A549 treated with dexamethasone at 1 μM for 4 hours (cell line): ENCODE measurements at places on chromosomes 6 and 20. TPM values are rescaled to one million over a fixed set of nuclear protein-coding genes. Genes with fewer than 3 reads are reported as not detected.

Gene RNF217
- 4.2 to 7.1 TPM (median 6.8 TPM) in 5 replicates for total RNA-seq

Gene LAMA4
- 1.3 to 1.9 TPM (median 1.4 TPM) in 5 replicates for total RNA-seq

Gene DAAM2
- 0.13 to 0.25 TPM (median 0.21 TPM) in 5 replicates for total RNA-seq

Gene FAM209A
- 0.33 to 0.65 TPM (median 0.37 TPM) in 5 replicates for total RNA-seq

Gene SLC35D3
- 0.04 to 0.07 TPM (median 0.06 TPM) in 5 replicates for total RNA-seq

Gene FAM217B
- total RNA-seq: 6.1 to 8.0 TPM (median 7.0 TPM) in 5 replicates

Gene RNF182
- total RNA-seq: 2.9 to 3.6 TPM (median 3.4 TPM) in 5 replicates

Gene DCDC2
- 2.4 to 3.2 TPM (median 2.7 TPM) in 5 replicates for total RNA-seq

Gene PCED1A
- total RNA-seq: 16.9 to 28.7 TPM (median 26.2 TPM) in 5 replicates

Gene SLC22A2
- 0.04 to 0.15 TPM (median 0.06 TPM) in 3 of 5 replicates, not detected in the others for total RNA-seq

Gene SSTR4
- 0.43 to 1.1 TPM (median 0.64 TPM) in 5 replicates for total RNA-seq

Gene ZBTB12
- 2.9 to 4.4 TPM (median 3.9 TPM) in 5 replicates for total RNA-seq

Gene VSTM2L
- total RNA-seq: 19.8 to 29.6 TPM (median 20.9 TPM) in 5 replicates

Gene POU3F2
- not detected in 5 replicates for total RNA-seq

Gene DUSP15
- 0.49 to 0.98 TPM (median 0.66 TPM) in 5 replicates for total RNA-seq

Gene GGTLC1
- total RNA-seq: not detected in 5 replicates

Gene SMIM8
- 2.3 to 4.1 TPM (median 3.2 TPM) in 5 replicates for total RNA-seq

Gene CUL9
- 6.1 to 9.7 TPM (median 9.2 TPM) in 5 replicates for total RNA-seq

Gene CPXM1
- total RNA-seq: 0.04 TPM in 2 of 5 replicates, not detected in the others

Gene PIGT
- 82.5 to 106 TPM (median 104 TPM) in 5 replicates for total RNA-seq

Gene RAET1L
- 0.15 to 0.51 TPM (median 0.41 TPM) in 5 replicates for total RNA-seq

Gene C20orf202
- 0.05 to 0.08 TPM (median 0.07 TPM) in 3 of 5 replicates, not detected in the others for total RNA-seq

Gene MYMX
- total RNA-seq: not detected in 5 replicates

Gene NKX2-4
- total RNA-seq: 0.03 TPM in 1 of 5 replicates, not detected in the others

Gene SLC22A23
- total RNA-seq: 7.5 to 12.0 TPM (median 10.7 TPM) in 5 replicates

Gene LHFPL5
- 0.08 to 0.17 TPM (median 0.16 TPM) in 3 of 5 replicates, not detected in the others for total RNA-seq

Gene SLC26A8
- 0.02 TPM in 1 of 5 replicates, not detected in the others for total RNA-seq

Gene SLC4A11
- total RNA-seq: 10.3 to 16.1 TPM (median 15.3 TPM) in 5 replicates

Gene VGLL2
- total RNA-seq: not detected in 5 replicates

Gene WFDC5
- not detected in 5 replicates for total RNA-seq

Gene RBM12
- 65.9 to 125 TPM (median 113 TPM) in 5 replicates for total RNA-seq

Gene EYA4
- total RNA-seq: 7.5 to 13.5 TPM (median 10.8 TPM) in 5 replicates

Gene PHACTR1
- total RNA-seq: 0.01 to 0.02 TPM in 2 of 5 replicates, not detected in the others

Gene SLC17A3
- total RNA-seq: 0.86 to 1.3 TPM (median 1.1 TPM) in 5 replicates

Gene SRSF12
- 1.8 to 2.9 TPM (median 2.2 TPM) in 5 replicates for total RNA-seq

Gene FAM217A
- not detected in 5 replicates for total RNA-seq

Gene TGM3
- total RNA-seq: 0.05 to 0.12 TPM (median 0.07 TPM) in 3 of 5 replicates, not detected in the others

Gene STK4
- total RNA-seq: 12.3 to 17.9 TPM (median 16.2 TPM) in 5 replicates

Gene VAPB
- total RNA-seq: 51.8 to 57.6 TPM (median 53.4 TPM) in 5 replicates

Gene MMP24
- total RNA-seq: 23.4 to 37.2 TPM (median 35.6 TPM) in 5 replicates

Gene TMEM200A
- total RNA-seq: 0.03 to 0.06 TPM (median 0.06 TPM) in 5 replicates

Gene FOXA2
- 14.2 to 21.2 TPM (median 18.8 TPM) in 5 replicates for total RNA-seq

Gene LTA
- total RNA-seq: 0.06 to 0.21 TPM (median 0.12 TPM) in 4 of 5 replicates, not detected in the other

Gene SPATA25
- 0.34 to 0.57 TPM (median 0.49 TPM) in 4 of 5 replicates, not detected in the other for total RNA-seq

Gene TAAR5
- not detected in 5 replicates for total RNA-seq

Gene NCOA7
- total RNA-seq: 12.2 to 19.2 TPM (median 15.1 TPM) in 5 replicates

Gene PRDM1
- total RNA-seq: 5.4 to 8.3 TPM (median 6.5 TPM) in 5 replicates

Gene ZNF341
- total RNA-seq: 2.6 to 4.8 TPM (median 4.2 TPM) in 5 replicates

Gene LAMP5
- total RNA-seq: 0.04 to 0.05 TPM in 2 of 5 replicates, not detected in the others

Gene CALHM4
- total RNA-seq: not detected in 5 replicates

Gene GRM1
- total RNA-seq: 0.03 to 0.04 TPM in 2 of 5 replicates, not detected in the others

Gene EPB41L1
- 60.7 to 95.7 TPM (median 81.6 TPM) in 5 replicates for total RNA-seq
